Activated CD8-positive, alpha-beta T cell treated with anti-CD3 and anti-CD28 coated beads for 36 hours (primary cell): ENCODE measurements at places on chromosomes 3 and 15. TPM values are rescaled to one million over a fixed set of nuclear protein-coding genes. Genes with fewer than 3 reads are reported as not detected.

GRCh38 chr3:192409201-192409837 is 318.0 kb downstream of the FGF12 start:
- DNase-seq: no peak

- DNase-seq: no peak
These were observed 604.3 kb upstream of the CFAP20DC start for GRCh38 chr3:59654123-59654479.

DNA sequence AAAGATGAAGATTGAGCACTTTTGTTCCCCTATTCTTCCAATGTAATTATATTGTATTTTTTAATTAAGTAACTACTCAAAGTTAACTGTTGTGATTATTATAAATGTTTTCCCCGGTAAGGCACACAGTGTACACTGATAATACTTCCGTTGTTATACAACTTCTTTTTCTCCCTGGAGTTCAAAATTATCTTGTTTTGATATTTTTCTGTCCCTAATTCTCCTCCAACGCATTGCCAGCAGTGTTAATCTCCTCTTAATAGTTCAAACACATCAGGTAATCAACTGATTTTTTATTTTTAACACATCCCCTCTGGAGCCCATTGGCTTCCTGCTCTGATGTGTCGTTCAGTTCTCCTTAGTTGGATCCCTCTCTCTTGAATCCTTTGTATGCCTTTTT is 32.3 kb upstream of the MFSD1 start:
- no peak for DNase-seq

The POTEB2 gene
- total RNA-seq: not detected

GRCh38 chr3:172561897-172562640 is 38.8 kb upstream of the TNFSF10 start:
- DNase-seq: peak; percentile 35

DNA sequence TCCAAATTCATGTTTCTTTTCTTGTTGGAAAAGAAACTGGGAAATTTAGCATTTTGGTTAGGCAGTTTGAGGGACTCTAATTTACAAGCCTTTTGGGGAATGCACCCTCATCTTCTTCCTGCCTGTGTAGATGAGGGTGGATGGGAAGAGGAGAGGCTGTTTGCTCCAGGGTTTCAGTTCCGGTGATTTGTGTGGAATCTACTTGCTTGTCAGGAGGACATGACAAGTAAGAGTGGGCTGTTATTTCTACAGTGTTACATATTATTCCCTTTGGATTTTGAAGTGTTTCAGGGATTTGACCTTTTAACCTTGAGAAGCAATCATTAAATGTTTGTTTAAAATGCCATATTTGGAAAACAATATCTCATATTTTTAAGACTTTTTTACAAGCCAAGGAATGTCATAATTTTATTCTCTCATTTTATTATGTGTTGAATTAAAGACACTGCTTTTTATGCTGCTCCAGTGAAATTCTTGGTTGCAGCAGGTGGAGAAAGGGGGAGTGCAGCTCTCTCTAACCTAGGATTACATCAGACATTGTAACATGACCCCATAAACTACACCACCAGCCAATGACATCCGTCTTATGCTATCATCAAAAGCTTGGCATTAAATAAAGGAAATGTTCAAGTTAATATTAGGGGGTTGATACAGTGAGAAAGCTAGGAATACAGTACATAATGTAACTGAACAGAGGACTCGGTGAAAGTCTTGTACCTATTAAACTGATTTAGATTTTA is 30.2 kb downstream of the PLAAT1 start:
- no peak for DNase-seq

The RARRES1 gene
- total RNA-seq: not detected

- no peak for DNase-seq
These were observed 196.7 kb downstream of the PLCH1 start for GRCh38 chr3:155548195-155548594.

GRCh38 chr15:39920510-39921273 is 626 bp upstream of the GPR176 start:
- DNase-seq: peak; percentile 88

- no peak for DNase-seq
These were observed 24.5 kb upstream of the NEDD4 start for GRCh38 chr15:56017920-56018319.

The CKMT1B gene
- 0.41 TPM for total RNA-seq

DNA sequence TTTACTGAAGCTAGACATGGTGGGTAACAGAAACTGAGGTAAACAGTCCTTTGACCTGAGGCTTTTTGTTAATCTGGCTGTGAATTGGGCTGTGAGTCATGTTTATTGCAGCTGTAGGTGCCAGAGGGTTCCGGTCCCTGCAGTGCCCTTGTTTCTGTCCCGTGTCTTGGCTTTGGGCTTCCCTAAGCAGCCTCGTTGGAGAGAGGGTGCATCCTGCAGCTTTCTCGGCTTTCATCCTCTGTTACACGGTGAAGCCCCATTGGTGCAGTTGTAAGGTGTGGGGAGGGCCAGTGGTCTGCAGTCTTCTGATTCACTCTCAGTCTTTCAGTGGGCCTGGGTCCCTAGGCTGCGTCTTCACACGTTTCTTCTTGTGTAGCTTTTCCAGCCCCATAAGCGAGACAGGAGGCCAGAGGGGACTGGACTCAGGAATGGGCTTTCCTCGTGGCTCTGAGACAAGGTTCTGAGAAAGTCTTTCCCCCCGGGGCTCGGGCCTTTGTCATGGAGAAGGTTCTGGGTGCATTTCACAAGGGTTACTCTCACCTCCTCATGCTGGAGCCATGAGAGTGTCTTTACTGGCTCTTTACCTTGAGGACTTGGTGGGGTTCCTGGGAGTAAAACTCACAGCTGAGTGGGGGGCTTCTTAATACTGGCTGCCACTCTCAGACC is 33.1 kb downstream of the ASB7 start:
- DNase-seq: no peak

DNA sequence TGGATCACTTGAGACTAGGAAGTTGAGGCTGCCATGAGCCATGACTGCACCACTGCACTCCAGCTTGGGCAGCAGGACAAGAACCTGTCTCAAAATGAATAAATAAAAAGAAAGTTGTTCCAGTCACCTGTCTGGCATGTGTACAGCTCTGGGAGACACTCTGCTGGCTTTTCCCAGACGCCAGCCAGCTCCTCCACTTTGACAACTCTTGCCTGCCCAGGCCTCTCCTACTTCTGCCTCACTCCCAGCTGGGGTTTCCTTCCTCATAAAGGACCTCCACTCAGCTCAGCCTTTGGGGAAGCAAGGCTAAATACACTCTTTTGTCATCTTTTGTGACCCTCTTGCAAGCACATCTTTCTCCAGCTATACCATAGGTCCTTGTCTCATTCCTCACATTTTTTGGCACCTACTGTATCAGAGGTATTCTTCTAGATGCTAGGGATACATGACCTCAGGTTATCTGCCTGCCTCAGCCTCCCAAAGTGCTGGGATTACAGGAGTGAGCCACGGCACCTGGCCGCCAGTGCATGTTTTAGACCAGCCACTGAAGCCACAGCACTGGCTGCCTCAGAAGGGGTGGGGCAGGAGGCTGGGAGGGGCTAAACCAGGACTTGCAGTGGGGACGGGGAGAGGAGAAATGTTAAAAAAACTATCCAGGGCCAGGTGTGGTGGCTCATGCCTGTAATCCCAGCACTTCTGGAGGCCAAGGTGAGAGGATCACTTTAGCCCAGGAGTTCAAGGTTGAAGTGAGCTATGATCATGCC is 10.0 kb upstream of the ELP6 start:
- DNase-seq: no peak

- no peak for DNase-seq
These were observed 25.4 kb upstream of the PRSS50 start for GRCh38 chr3:46742992-46743585.

GRCh38 chr15:98924401-98925049 is 83.1 kb downstream of the PGPEP1L start:
- DNase-seq: no peak

GRCh38 chr15:95948411-95948810 is 382.1 kb upstream of the NR2F2 start:
- no peak for DNase-seq

GRCh38 chr3:53240989-53241972 is 14.5 kb downstream of the TKT start:
- DNase-seq: no peak

The UBAP1L gene
- total RNA-seq: 3.3 TPM

- DNase-seq: no peak
These were observed 29.4 kb downstream of the GAP43 start for GRCh38 chr3:115652738-115653137.

GRCh38 chr15:70569091-70569713 is 194.2 kb downstream of the UACA start:
- no peak for DNase-seq

- DNase-seq: peak; percentile 23
These were observed 2.0 kb upstream of the TWF2 start for GRCh38 chr3:52240886-52241370.

GRCh38 chr3:158430968-158431367 is 140.0 kb upstream of the MLF1 start:
- no peak for DNase-seq

- DNase-seq: no peak
These were observed 82.6 kb downstream of the CBLB start for GRCh38 chr3:105786241-105786640.

- no peak for DNase-seq
These were observed 101.9 kb upstream of the KCNH8 start for GRCh38 chr3:19046440-19046839.

The PARP15 gene
- total RNA-seq: 14.0 TPM

The UQCC5 gene
- 20.5 TPM for total RNA-seq

- peak; percentile 83 for DNase-seq
These were observed 7.9 kb downstream of the KIF7 start for GRCh38 chr15:89647191-89647851.

The PCLAF gene
- total RNA-seq: 135 TPM

- DNase-seq: no peak
These were observed 366.3 kb downstream of the FEZF2 start for GRCh38 chr3:62007036-62007435.

The ZPLD1 gene
- not detected for total RNA-seq

DNA sequence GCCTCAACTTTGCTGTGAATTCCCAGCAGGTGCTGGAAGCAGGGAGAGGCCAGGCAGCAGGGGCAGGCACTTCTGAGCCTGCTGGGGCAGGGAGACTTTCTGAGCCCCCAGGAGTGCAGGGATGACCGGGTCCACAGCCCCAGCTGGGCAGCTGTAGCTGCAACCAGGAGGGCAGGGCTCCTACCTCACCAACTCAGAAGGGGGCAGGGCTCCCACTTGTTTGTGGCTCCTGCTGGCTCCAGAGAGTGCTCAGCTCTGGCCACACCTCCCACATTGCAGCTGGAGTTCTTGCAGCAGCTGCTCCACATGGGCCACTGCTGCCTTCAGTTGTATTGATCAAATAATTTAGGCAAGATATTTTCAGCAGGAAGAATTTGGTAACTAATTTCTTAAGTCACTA is 812.3 kb downstream of the NSUN3 start:
- no peak for DNase-seq

GRCh38 chr15:62647202-62647842 is 395.2 kb upstream of the TPM1 start:
- no peak for DNase-seq

The MORC1 gene
- total RNA-seq: not detected

DNA sequence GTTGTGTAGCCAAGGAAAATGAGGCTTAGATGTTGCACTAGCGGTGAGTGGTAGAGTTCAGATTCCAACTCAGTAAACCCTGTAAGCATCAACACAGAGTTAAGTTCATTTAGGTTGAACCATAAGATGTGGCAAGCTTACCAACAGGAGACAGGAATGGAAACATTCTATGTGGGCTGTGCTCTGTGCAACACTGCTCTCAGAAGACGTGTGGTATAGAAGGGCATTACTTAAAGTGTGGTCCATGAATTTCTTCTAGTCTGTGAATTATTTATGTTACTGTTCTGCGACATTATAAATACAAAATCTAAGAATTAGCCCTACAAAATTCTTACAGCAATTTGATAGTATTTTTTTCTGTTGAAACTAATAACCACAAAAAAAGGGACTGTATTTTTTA is 213.3 kb downstream of the GRM7 start:
- DNase-seq: no peak

The MYZAP gene
- not detected for total RNA-seq

- no peak for DNase-seq
These were observed 115.1 kb upstream of the PLXNA1 start for GRCh38 chr3:126867863-126868200.

DNA sequence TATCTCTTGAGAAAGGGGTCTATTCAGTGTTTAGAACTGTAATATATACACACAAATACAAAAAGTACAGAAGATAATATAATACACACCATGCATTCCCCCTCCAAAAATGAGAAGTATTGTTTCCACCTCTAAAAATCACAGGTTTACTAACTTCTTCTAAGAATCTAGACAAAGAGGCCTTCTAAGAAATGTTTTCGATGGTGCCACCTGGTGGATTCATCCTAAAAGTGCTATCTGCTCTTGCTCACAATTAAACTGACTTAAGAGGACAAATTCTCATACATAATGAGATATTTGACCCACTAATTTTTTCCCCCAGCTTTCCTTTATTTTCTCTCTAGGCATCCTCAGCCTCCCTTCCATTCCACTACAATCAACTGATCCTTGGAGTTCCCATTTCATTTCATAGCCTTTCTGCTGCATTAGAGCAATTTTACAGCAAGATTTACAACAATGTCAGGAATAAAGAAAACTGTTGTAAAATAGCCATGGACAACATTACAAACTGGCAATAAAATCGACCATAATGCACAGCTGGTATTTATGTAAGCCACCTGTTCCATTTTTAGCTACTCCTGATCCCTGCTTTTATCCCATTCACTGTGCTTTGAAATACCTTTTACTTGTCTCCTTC is 124.6 kb downstream of the ARRDC4 start:
- peak; percentile 51 for DNase-seq

GRCh38 chr3:38054499-38055001 is 15.5 kb downstream of the DLEC1 start:
- DNase-seq: no peak

GRCh38 chr3:79019137-79019923 is 748.5 kb downstream of the ROBO1 start:
- DNase-seq: peak; percentile 50

DNA sequence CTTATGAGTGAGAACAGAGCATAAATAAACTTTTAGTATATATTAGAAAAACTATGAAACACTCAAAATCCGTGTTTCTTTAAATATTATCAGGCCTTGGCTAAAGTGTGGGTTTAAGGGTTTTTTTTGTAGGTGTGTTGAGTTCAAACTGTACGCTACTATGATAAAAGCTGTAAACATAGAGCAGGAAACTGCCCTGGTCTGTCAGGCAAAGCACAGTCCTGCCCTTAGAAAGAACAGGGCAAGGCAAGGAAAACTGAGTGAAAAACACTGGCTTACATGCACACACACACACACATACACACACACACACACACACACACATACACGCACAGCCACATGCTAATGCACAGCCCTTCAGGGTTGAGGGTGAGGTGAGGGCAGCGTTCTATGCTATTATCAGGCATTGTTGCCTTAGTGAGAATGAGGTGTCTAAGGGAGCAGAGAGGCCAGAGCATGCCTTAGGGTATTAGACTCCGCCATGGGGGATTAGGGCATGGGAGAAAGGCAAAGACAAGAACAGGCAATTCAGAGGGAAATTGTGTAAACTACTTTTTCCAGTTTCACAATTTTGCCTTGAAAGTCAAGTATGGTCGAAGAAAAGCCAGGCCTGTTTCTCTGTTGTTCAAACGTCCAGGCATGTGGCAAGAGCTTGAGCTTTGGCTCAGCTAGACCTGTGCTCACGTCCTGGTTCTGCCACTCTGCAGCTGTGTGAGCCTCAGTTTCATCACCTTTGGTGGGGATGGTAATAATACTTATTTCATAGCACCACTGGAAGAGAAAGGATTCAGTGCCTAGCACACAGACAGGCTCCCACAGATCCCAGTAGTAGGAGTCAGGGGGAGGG is 36.3 kb upstream of the TPM1 start:
- no peak for DNase-seq

The MB21D2 gene
- total RNA-seq: 3.2 TPM

The KY gene
- total RNA-seq: not detected

The MYRIP gene
- total RNA-seq: not detected

The TTC14 gene
- total RNA-seq: 47.2 TPM

The LCMT2 gene
- total RNA-seq: 8.3 TPM

GRCh38 chr3:8856721-8857120 is 87.3 kb upstream of the OXTR start:
- no peak for DNase-seq
